NCI-H1417 treated with DMSO at 0.1 percent for 48 hours (cell line): ENCODE measurements at places on chromosomes 2 and 18.

DNA sequence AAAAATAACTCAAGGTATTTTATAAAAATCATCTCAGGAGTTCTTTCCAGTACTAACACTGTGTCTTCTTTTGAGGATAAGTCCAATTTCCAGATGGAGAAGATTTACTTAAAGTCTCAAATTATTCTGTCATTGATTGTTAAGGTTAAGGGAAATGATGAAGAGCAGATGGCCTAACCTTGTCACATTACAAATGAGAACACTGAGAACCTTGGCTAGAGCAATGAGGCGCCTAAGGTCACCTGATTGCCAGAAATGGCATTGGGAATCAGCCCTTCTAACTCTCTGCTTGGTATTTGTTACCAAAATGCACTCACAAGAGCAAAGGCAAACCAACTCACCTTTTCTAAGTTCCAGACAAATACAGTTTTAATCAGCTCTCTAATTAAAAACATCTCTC is 835.1 kb downstream of the RNF144A start:
- DNase-seq, result no peak

GRCh38 chr18:74517236-74517630 is 17.1 kb upstream of the CNDP1 start:
- DNase-seq, result no peak

DNA sequence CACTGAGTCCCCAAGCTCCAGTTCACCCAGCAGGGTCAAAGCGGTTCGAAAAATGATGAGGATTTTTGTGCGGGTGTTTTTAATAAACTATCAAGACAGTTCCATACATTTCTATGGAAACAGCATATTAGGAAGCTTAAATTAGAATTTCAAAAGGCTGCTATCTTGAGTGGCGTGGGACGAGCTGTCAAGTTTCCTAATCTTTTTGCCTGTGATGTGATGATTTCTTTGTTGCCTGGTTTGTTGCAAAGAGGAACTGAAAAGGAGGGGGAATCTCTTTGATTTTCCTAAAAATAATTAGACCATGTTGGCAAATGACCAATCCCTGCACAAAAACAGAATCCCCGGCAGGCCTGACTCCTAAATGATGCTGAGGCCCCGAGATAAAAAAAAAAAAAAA is 66.1 kb upstream of the ATG16L1 start:
- no peak for DNase-seq

- DNase-seq, result no peak
Measured at GRCh38 chr2:102708847-102709559, 52.8 kb upstream of the TMEM182 start.

DNA sequence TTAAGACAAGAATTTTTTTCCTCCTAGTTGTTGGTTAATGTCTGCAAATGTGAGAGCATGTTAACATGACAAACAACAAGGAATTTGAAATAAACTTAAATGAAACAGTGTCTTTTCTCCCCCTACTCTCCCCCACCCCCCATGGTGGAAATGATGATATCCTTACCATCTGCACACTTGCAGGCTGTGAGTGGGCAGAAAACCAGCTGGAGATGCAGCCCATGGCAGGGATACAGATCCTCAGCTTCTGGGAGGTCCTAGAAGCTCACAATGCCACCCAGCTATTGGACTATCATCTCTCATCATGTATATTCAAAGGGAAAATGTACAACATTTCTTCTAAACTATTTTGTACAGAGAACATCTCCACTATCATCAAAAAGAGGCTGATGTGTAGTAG is 196.8 kb downstream of the SLC8A1 start:
- DNase-seq, result no peak

DNA sequence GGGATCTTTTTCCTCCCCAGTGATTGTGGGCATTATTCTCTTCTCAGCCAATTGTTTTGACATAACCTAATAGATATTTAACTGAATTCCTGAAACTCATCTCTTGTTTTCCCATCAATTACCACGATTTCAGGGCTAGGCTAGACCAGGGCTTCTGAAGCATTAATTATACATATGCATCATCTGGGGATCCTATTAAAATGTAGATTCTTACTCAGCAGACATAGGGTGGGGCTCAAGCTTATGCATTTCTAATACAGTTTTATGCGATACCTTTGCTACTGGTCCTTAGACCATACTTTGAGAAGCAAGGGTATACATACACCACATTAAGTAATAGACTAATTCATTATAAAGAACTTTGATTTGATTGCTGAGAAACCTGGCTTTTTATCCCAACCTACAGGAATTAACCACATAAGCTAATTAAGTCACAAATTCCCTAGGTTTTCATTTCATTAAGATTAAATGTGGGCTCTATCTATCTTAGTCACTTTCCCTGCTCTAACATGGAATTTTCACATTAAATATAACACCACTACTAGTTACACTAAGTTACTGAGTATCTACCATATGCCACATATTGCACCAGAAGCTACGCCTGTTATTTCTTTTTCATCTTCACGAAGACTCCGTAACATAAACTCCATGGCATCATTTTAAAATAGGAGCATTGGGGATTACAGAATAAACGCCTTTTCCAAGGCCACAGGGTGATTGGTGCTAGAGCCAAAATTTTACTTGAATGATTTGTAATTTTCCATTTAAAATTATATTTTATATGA is 417.5 kb downstream of the DPP10 start:
- no peak for DNase-seq

DNA sequence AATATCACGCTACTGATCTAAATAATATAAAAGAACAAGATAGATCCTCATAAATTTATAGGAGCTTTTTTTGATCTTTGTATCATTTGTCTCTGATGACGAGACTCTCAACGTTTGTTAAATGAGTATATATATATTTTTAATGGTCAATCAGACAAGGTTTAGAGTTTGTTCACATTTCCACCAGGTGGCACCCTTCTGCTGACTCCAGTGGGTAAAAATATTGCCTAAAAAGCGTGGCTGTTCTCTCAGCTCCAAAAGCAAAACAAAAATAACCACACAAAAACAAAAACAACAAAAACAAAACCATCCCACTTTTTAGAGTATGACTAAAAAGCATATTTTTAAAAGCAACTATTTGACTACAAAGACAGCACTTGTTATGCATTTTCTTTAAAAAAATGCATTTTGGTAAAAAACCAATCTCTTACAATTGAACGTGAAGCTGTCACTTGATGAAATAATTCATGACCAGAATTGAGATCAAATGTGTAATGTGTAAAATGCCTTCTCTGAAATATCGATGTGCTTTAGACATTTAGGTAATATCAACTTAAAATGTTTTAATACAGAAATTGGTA is 723.2 kb downstream of the DPP10 start:
- DNase-seq, result no peak

DNA sequence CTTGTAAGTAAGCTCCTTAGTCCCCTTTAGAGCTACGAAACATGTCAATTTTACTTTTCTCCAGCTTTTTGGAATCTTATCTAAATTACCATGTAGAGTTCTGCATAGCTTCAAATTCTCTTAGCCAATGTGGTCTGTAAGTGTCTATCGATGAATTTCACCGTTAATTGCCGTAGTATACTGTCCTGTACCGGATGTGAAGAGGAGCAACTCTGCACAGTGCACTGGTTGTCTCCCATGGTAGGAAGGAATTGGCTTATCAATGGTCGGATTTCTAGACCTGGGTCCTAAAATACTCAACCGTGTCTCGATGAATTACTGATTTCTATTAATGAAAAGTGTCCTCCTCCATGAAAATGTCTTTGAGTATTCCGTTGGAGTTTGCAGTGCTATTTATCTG is 1.9 kb downstream of the NOP58 start:
- no peak for DNase-seq

DNA sequence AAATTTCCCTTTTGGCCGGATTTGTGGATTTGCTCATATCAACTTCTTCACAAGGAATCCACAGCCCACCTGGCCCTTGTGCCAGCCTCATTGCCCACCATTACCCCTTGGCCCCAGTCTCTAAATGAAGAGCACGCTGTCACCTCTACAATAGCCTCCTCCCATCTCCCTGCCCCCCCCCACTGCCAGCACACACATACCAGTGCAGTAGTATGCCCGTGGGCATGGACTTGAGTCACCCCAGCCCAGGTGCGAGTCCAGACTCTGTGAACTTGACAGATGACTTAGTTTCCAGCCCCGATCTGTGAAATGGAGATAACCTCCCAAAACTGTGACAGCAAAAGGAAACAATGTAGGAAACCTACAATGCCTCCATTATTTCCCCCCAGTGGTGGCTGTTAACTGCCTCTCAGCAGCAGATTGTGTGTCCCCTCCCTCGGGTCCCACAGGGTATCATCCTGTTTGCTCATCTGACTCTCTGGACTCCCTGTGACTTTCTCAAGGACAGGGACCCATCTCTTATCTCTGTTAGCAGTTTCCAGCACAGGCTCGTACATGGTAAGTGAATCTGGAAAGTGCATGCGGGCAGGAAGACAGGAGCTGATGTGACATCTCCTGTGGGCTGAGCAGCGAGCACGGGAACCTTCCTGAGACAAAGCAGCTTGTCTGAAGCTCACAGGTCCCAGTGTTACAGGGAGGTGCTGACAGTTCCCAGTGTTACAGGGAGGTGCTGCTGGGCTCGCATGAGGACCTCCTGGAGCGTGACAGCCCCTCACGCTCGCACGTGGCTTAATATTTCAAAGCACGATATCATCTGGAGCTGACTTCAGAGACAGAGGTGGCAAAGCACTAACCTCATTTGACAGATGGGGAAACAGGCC is 4.2 kb upstream of the TMEM185B start:
- DNase-seq, result no peak

GRCh38 chr2:205696927-205697441 is 14.7 kb downstream of the NRP2 start:
- no peak for DNase-seq

DNA sequence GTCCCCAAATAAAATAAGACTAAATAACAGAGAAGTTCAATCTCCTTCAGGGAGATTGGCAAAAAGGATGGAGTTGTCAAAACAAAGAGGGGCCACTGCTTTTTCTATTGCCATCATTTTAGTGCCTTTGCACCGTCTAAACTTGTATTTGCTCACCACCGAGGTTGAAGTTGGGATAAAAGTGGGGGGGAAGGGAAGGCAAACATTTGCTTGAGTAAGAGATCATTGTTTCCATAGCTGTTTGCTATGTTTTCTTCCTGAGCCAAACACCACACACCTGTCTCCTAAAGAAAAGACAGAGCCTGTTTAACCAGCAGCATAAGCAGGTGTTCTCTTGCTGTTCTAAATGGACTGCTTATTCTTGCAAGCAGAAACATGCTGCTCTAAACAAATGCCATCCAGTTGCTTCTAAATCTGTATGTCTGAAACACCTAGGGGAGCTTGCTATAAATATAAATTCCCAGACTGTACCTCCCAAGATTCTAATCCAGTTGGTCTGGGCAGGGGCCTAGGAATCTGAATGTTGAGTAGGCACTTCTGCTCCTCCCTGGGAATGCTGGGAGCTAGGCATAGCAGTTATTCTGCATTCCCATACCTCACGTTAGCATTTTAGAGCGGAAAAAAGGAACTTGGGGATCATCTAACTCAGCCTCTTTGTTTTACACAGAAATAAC is 179.4 kb upstream of the ARL4C start:
- DNase-seq, result peak; percentile 94

DNA sequence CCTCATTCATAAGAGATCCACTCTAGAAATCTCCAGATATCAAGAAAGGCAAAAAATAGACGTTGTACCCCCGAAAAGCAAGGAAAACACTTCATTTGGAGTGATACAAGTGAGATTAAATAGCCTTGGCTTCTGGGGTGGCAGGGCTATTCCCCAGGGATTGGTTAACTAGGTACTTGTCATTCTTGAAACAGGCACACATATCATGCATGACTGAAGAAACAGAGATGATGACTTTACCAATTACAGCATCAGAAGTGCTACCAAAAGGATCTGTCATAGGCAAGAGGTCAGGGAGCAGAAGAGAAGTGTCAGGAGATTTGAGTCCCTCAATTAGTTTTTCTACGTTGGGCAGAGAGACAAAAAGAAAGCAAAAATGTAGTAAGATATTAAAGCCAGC is 45.2 kb upstream of the NFU1 start:
- DNase-seq, result no peak

GRCh38 chr2:133497270-133497893 is 70.9 kb downstream of the NCKAP5 start:
- DNase-seq, result no peak

DNA sequence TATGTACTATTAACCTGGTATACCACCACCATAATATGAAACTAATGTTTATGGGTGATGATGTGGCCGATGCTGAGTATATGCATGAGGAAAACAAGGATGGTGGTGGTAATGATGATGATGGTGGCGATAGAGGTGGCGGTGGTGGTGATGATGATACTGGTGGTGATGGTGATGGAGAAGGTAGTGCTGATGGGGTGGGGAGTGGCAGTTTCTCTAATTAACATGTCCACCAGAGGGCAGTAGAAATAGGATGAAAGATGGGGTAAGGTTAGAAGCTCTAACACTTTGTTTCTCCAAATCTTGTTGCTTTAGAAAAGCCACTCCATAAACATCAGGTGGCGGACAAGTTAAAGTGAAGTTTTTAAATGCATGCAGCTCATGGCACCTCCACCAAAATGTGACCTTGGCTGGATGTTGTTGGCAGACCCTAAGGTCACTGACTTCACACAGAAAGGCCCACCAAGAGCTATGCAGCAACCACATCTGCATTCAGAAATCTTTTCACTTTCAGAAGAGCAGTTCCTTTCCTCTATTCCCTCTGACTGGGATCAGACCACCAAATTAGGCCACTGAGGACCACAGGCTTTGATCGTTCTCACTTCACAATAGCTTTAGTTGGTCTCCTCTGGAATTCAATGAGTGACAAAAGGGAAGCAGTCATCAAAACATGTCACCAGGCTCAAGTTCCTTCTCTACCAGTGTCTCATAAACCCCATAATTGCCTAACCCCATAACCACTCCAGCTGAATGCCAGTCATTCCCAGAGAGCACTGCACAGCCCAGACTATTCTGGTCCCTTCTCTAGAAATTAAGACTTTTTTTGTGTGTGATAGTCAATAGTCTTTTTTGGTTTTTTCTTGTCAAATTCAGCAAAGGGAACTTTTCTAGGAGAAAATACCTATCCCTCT is 7.5 kb upstream of the BCL11A start:
- no peak for DNase-seq

DNA sequence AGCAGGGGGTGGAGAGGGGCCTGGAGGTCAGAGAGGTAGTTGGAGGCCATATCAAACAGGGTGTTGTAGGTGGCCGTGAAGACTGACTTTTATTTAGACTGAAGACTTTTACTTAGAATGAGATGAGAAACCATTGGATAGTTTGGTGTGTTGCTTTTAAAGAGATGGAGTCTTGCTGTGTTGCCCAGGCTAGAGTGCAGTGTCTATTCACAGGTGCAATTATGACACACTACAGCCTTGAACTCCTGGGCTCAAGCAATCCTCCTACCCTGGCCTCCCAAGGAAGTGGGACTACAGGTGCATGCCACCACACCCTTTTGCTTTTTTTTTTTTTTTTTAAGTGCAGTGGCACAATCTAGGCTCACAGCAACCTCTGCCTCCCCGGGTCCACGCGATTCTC is 2.5 kb upstream of the LRPPRC start:
- no peak for DNase-seq

- no peak for DNase-seq
Measured at GRCh38 chr2:197072533-197072932, 146.0 kb upstream of the PGAP1 start.

- peak; percentile 5 for DNase-seq
Measured at GRCh38 chr2:233711312-233712008, 1.2 kb upstream of the UGT1A5 start.

- no peak for DNase-seq
Measured at GRCh38 chr2:228268756-228269155, 87.3 kb upstream of the SPHKAP start.
